SK-N-DZ (cell line): ENCODE measurements at places on chromosomes 4 and X.

GRCh38 chr4:101835121-101835904, 44.8 kb downstream of the BANK1 start:
- no peak for DNase-seq

DNA sequence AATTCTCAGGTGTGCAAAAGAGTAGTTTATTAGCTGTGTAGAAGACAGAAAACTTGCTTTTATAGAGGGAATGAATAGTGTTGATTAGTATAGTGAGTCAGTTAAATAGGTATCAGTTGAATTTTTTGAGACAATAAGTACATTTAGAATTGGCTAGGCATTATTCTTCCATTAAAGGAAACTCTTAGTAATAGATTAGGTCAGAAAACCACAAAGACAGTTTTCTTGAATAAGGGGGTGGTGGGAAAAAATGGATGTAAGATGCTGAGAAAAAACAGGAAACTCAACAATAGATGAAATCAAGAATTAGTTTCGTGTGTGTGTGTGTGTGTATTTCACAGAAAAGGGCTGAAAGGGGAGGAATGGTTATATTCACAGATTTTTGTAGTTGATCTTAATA, 16.8 kb downstream of the CD38 start:
- no peak for DNase-seq

DNA sequence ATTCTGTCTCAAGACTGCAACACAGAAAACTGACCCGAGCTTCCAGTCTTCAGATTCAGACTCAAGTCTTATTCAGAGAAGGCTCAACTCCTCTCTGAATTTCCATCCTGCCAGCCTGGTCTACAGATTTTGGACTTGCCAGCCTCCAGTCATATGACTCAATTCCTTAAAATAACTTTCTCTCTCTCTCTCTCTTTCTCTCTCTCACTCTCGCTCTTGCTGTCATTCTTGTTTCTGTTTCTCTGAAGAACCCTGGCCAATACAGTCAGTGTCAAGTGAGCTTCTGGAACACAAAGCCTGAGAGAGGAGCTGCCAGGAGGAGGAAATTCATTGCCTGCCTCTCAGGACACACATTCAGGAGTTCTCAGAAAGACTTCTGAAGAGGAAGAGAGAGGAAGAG, 154.9 kb downstream of the PARM1 start:
- no peak for DNase-seq

DNA sequence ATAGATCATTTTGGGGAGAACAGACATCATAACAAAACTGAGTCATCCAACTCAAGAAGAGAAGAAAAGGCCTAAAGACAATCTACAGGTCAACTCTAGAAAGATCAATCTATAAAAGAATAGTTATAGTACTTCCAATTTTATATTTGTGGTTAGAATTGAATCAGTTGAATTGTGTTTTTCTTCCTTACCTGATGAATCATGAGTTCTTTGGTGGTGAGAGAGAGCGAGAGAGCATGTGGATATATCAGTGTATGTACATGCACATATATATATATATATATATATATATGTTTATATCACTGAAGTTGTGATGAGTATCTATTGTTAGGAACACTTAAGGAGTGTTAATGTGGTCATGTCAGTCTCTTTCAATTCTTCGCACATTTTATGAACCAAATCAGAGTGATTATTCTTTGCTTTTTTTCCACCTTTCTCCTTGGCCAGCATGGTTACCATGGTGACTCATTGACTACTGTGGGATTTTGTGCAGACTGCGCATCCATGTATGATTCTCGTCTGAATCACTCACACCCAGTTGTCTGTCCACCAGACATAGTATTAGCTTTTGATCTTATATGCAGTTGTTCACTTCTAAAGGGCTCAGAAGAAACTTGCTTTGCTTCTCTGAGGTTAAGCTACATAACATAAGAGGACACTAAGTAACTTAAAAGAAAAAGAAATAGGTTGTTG, 90.4 kb upstream of the RAB40AL start:
- no peak for DNase-seq

GRCh38 chrX:15160558-15161095, 109.3 kb downstream of the ASB9 start:
- no peak for DNase-seq

DNA sequence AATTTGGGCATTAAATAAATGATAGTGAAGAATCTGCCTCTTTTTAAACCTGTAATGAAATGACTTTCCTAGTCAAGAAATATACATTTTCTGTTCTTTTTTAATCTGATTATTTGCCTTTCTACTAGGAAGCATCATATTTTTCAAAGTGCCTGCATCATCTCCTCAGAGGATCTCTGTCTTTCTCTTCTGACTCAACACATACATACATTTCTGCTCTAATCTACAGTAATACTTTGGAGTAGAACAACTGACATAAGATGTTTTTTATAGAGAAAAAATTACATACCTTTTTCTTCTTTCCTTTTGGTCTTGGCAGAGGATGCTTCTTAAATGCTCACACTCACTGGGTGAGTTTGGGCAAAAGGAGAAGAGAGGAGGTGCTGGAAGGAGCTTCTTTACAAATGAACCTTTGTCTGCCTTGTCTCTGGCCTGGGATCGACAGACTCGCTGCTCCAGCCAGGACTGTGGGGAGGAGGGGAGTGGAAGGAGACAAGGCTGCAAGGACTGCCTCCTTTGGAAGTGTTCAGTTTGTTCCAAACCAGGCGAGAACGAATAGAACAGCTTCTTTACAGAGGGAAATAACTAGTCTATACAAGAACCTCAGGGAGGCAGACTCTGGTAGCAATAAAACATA, at the start of gene SCRG1:
SCRG1 (minus strand) TSS at position 338 of the 637 bp plus-strand sequence. CDS start 7,702 bp downstream, outside the sequence.
- no peak for DNase-seq

GRCh38 chr4:70356185-70356584, 4.4 kb upstream of the SMR3A start:
- no peak for DNase-seq

- DNase-seq = no peak
Measured at GRCh38 chrX:2848871-2849301, 20.2 kb downstream of the GYG2 start.

- DNase-seq = no peak
Measured at GRCh38 chrX:9557521-9557920, 92.7 kb downstream of the TBL1X start.

DNA sequence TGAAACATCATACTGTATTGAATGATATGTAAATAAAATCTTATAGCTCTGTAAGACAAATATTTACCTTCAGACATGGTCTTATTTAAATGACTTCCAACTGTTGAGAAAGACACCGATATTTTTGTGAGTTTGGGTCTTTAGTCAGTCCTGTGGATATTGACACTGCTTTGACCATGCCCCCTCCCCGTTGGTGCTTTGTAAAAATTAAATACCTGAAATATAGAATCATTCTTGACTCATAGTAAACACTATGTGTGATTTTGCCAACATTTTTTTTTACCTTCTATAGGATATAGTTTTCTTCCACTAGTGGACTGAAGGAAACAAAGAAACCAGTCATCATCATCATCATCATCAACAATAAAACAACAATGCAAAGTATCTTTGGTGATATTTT, 114.3 kb upstream of the HS3ST1 start:
- no peak for DNase-seq

- no peak for DNase-seq
Measured at GRCh38 chr4:8304827-8305695, 35.5 kb downstream of the HTRA3 start.
